ENCODE measurements at places on chromosomes 7 and 10.

- DNase-seq, result no peak
These were observed 227.0 kb upstream of the AOAH start for GRCh38 chr7:36951257-36951697.

DNA sequence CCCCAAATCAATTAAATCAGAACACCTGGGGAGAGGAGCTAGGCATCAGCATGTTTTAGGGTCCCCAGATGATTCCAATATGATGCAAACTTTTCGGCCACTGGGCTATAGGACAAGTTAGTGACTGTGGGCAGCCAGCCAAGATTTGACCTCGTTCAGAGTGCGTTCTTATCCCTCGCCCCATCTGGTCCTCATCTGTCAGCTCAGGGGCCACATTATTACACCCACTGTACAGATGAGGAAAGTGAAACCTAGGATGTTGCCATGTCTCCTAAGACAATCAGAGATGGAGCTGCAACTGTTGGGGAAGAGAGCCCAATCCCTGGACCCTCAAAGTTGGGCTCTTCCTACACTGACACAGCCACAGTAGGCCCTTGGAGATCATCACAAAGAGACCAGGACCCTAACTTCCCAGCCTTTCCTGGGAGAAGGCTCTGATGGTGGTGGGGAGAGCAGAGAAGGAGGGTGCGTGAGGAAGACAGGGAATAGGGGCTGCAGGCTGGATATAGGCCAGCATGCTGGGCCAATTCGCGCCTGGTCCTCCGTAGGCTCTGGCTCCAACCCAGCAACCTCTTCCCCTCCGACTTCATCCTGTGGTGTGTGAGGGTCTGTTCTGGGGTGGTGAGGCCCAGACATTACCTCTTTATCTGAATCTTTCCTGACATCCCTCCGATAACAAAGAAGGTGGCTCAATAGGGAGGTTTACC lies 109.4 kb upstream of the ZMIZ1 start:
- DNase-seq, result peak; percentile 28

- DNase-seq, result no peak
These were observed 135.0 kb upstream of the PALS2 start for GRCh38 chr7:24438232-24438631.

- DNase-seq, result no peak
These were observed 25.2 kb downstream of the LOXL4 start for GRCh38 chr10:98242823-98243222.

- no peak for DNase-seq
These were observed 21.7 kb upstream of the GALNTL5 start for GRCh38 chr7:151934584-151934983.

DNA sequence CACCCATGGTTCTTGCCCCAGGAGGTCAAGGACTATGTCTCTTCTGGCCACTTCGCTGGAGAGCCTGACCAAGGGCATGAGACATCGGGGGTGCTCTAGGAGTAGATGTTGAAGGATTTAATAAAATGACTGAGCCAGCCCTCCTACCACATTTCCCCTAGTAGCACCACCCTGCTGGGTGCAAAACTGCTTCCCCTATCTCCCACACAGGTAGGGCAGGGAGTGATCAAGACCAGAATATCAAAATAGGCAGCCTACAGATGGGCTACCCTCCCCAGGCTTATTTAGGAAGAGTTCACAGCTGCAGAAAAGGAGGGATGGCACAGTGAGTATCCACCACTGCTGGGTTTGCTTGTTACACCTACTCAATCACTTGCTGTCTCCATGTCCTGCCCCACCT lies 103.9 kb downstream of the FGFR2 start:
- DNase-seq, result no peak
